ENCODE measurements at places on chromosomes 2 and 18. TPM values are rescaled to one million over a fixed set of nuclear protein-coding genes. Genes with fewer than 3 reads are reported as not detected.

The TSPYL6 gene
- not detected for total RNA-seq

The SNTG2 gene
- total RNA-seq: not detected

The SCN9A gene
- total RNA-seq: 1.9 TPM

The PTMA gene
- 1,433 TPM for total RNA-seq

The TMEM247 gene
- total RNA-seq: not detected

The PGAP1 gene
- 2.1 TPM for total RNA-seq

The FHOD3 gene
- 1.9 TPM for total RNA-seq

The MTX2 gene
- total RNA-seq: 41.9 TPM

The EPC2 gene
- 10.7 TPM for total RNA-seq

The MORN2 gene
- total RNA-seq: 38.3 TPM

The INHA gene
- total RNA-seq: 0.47 TPM

The TCF23 gene
- total RNA-seq: not detected

The SIX3 gene
- 2.9 TPM for total RNA-seq

The SRD5A2 gene
- total RNA-seq: 0.06 TPM

The RUFY4 gene
- 0.09 TPM for total RNA-seq

The NEU4 gene
- 0.37 TPM for total RNA-seq

The NTSR2 gene
- not detected for total RNA-seq

The DUSP2 gene
- 0.38 TPM for total RNA-seq

The VRK2 gene
- total RNA-seq: 28.2 TPM

The POTEI gene
- not detected for total RNA-seq

The STAT4 gene
- 3.6 TPM for total RNA-seq

The YES1 gene
- total RNA-seq: 16.6 TPM

The NDC80 gene
- 14.3 TPM for total RNA-seq

The GCG gene
- total RNA-seq: not detected

The NAT8 gene
- not detected for total RNA-seq

The PIEZO2 gene
- 0.70 TPM for total RNA-seq

The CEP68 gene
- total RNA-seq: 11.5 TPM

The TNFAIP6 gene
- 0.98 TPM for total RNA-seq

The FOXD4L1 gene
- total RNA-seq: 0.31 TPM

The RPIA gene
- 29.3 TPM for total RNA-seq

The GPR35 gene
- 0.61 TPM for total RNA-seq

The RESP18 gene
- not detected for total RNA-seq

The SPDYA gene
- 0.20 TPM for total RNA-seq

The PROKR1 gene
- total RNA-seq: not detected

The FAM161A gene
- total RNA-seq: 8.4 TPM

The IL36G gene
- total RNA-seq: not detected
